ENCODE measurements at places on chromosomes 16 and 17. TPM values are rescaled to one million over a fixed set of nuclear protein-coding genes. Genes with fewer than 3 reads are reported as not detected.

DNA sequence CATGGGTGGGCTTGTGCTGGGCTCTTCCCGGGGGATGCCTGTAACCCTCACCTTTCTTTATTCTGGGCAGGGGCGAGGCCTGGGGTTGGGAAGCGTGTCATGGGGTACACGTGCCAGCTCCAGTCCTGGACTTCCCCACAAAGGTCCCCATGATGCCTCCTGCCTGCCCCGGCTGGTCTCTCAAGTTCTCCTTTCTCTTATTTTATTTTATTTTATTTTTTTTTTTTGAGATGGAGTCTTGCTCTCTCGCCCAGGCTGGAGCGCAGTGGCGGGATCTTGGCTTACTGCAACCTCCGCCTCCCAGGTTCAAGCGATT lies 8.6 kb downstream of the ATP2A3 start:
- no peak for DNase-seq

- no peak for DNase-seq
These were observed 9.7 kb downstream of the CNP start for GRCh38 chr17:41976142-41976768.

LRRC75A gene
- 0.13 TPM for total RNA-seq

CLEC3A gene
- total RNA-seq, result not detected

HNF1B gene
- 8.4 TPM for total RNA-seq

MAP2K4 gene
- total RNA-seq, result 12.7 TPM

GPR179 gene
- total RNA-seq, result 0.03 TPM

EME1 gene
- 0.13 TPM for total RNA-seq
